ENCODE measurements at places on chromosomes 12 and 14. TPM values are rescaled to one million over a fixed set of nuclear protein-coding genes. Genes with fewer than 3 reads are reported as not detected.

GRCh38 chr14:29927376-29928116 lies at the start of gene PRKD1:
PRKD1 (minus strand) TSS chr14:29927847.
- DNase-seq = no peak

- no peak for DNase-seq
Measured at GRCh38 chr12:121980191-121980891, 41.3 kb upstream of the BCL7A start.

DNA sequence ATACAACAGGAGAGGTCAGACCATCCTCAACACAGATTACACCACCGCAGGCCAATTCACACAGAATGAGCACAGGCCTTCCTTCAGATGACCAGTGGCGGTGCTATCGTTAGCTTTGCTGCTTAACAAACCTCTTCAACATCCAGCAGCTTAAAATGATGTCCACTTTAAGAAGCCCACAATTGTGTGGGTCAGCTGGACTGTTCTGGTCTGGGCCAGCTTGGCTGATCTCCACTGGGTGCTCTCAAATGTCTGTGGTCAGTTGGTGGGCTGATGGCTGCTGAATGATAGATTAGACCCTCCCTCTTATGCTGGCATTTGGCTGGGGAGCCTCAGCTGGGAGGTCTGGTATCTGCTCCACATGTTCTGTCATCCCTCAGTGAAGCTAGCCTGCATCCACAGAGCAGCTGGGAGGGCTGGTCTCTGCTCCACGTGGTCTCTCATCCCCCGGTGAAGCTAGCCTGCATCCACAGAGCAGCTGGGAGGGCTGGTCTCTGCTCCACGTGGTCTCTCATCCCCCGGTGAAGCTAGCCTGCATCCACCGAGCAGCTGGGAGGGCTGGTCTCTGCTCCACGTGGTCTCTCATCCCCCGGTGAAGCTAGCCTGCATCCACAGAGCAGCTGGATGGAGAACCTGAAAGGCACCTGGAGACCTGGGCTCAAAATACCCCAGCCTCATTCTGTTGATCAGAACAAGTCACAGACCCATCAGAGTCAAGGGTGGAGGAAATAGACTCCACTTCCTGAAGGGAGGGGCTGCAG lies 203.6 kb upstream of the DIO3 start:
- DNase-seq = no peak

- DNase-seq = no peak
Measured at GRCh38 chr12:111435661-111436201, 30.0 kb downstream of the SH2B3 start.

GRCh38 chr12:32124637-32125036 lies 18.0 kb downstream of the BICD1 start:
- DNase-seq = no peak

The OVCH1 gene
- total RNA-seq = not detected

The KRT77 gene
- total RNA-seq = not detected

- DNase-seq = no peak
Measured at GRCh38 chr12:2354151-2354991, 301.6 kb downstream of the CACNA1C start.

The EMP1 gene
- total RNA-seq = 3,319 TPM

DNA sequence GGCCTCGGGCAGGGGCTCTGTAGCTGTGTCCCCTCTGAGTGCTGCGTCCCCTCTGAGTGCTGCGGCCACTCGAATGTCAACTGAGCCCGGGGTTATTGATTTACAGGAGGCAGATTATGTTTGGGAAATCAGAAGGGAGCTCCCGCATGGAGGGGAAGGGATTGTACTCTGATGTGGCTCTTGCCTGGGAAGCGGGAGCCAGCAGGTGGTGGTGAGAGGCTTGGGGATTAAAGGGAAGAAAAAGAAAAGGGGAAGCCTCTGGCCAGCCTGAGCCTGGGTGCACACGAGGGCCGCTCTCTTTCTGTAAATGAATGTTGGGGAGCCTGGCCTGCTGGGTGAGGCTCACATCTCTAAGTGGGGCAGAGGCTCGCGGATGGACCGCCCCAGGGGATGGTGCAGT lies 143.7 kb downstream of the AACS start:
- no peak for DNase-seq

GRCh38 chr12:34599530-34600513 lies 577.5 kb downstream of the ALG10 start:
- no peak for DNase-seq

DNA sequence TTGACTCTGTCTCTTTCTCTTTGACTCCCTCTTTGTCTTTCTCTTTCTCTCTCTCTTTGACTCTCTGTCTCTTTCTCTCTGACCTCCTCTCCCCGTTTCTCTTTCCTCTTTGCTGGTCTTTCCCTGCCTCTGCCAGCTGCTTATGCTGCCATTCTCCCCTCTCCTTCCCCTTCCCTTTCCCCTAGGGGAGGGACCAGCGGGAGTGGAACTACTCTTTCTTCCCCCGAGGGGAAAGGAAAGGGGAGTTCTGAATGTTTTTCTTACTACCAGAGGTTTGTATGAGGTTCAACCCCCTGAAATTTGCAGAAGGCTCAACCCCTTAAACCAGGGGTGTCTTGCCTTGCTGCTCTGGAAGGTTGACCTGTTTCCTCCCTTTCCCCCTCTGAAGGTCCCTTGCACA lies 24.7 kb upstream of the RNASE1 start:
- no peak for DNase-seq

- DNase-seq = no peak
Measured at GRCh38 chr12:15763328-15763727, 25.9 kb downstream of the EPS8 start.

The NRIP2 gene
- total RNA-seq = 0.38 TPM

DNA sequence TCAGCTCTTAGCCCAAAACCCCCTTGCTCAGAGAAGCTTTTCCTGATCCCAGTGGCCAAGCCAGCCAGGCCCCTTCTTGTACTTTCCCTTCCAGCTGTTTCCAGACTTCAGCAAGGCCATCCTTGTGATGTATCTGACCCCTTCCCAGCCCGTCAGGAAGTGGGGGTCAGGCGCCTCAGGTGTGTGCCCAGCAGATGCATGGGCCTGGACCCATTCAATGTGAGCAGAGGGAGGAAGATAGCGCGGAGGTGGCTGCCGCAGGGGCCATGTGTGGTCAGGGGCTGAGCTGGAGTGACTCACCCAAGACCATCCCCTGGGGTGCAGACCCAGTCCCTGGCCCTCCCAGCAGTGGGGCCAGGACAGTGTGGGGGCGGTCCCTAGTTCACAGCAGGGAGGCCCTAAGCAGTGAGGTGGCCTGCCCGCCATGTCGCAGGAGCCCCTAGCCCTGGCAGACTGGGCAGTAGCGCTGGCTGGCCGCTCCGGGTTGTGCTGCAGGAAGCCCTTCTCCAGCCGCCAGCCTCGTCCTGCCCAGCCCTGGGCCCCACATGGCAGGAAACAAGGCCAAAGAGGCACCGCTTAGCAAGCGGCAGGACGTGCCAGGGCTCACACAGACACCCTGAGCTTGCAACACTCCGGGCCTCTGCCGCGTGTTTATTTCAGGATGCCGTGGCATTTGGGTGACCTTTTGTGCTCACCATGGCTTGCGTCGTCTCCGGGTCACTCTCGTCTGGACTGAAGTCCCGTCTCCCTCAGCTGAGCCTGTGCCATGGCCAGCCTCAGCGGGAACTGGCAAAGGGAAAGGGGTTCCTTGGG lies 12.0 kb downstream of the ADSS1 start:
- no peak for DNase-seq

DNA sequence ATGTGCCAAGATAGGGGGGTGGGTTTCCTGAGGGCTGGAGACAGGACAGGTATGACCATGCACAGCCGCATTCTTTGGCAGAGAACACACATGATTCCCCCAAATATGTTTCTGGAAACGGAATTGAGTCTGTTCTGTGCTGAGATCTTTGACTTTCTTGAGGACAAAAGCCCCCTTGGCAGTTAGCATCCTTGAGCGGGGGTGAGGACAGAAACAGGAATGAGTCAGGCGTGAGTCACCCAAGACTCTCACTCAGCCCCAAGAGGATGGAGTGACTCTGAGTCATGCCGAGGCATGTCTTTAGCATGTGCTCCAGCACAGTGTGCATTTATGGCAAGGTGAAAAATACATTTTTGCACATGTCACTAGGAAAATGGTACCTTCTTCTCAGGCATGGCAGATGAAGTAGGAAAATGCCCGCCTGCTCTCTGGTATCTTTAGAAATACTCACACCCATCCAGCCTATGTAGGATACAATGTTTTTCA lies 52.1 kb downstream of the DAD1 start:
- no peak for DNase-seq

DNA sequence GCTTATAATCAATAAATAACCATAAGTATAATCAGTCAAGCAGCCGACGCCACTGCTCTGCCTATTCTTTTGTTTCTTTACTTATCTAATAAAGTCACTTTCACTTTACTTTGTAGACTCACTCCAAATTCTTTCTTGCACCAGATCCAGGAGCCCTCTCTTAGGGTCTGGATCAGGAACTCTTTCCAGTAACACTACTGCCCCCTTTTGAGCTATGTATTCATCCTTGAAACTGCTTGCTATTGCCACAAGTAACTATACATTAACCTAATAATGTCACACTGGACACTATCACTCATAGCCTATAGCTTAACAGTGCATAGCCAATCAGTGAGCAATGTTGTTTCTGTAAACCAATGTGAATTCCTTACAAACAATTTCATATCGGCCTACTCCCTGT lies 2.8 kb upstream of the NID2 start:
- DNase-seq = no peak

DNA sequence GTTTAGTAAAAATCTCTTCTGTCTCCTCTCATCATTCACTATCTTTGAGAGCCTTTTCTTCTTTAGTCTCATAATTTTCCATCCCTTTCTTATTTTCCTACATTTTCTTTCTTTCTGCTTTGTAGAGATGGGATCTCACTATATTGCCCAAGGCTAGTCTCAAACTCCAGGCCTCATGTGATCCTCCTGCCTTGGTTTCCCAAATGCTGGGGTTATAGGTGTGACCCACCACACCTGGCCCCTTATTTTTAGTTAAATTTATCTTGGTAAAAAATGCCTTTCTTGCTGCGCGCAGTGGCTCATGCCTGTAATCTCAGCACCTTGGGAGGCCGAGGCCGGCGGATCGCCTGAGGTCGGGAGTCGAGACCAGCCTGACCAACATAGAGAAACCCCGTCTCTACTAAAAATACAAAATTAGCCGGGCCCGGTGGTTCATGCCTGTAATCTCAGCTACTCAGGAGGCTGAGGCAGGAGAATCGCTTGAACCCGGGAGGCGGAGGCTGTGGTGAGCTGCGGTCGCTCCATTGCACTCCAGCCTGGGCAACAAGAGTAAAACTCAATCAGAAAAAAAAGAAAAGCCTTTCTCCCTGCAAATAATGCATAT lies 996 bp downstream of the SLC2A3 start:
- no peak for DNase-seq

The FAIM2 gene
- total RNA-seq = 2.9 TPM

DNA sequence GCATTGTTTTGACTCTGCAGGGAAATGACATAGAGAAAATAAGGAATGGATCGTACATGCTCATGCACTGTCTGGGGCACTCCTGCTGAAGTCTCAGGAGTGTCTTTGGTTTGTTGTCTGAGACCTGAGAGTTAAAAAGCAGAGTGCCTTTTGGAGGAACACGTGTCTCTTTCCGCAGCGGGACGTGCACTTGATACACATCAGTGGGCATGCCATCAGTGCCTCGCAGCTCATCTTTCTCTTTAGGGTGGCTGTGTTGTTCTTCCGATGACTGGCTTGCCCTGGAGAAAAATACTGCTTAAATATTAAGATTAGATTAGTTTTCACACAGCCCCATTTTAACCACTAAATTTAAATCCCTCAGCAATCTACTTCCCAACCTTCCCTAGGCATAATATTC lies 835.9 kb downstream of the DIO2 start:
- DNase-seq = no peak

- no peak for DNase-seq
Measured at GRCh38 chr14:55221968-55222367, 30.6 kb upstream of the DLGAP5 start.

DNA sequence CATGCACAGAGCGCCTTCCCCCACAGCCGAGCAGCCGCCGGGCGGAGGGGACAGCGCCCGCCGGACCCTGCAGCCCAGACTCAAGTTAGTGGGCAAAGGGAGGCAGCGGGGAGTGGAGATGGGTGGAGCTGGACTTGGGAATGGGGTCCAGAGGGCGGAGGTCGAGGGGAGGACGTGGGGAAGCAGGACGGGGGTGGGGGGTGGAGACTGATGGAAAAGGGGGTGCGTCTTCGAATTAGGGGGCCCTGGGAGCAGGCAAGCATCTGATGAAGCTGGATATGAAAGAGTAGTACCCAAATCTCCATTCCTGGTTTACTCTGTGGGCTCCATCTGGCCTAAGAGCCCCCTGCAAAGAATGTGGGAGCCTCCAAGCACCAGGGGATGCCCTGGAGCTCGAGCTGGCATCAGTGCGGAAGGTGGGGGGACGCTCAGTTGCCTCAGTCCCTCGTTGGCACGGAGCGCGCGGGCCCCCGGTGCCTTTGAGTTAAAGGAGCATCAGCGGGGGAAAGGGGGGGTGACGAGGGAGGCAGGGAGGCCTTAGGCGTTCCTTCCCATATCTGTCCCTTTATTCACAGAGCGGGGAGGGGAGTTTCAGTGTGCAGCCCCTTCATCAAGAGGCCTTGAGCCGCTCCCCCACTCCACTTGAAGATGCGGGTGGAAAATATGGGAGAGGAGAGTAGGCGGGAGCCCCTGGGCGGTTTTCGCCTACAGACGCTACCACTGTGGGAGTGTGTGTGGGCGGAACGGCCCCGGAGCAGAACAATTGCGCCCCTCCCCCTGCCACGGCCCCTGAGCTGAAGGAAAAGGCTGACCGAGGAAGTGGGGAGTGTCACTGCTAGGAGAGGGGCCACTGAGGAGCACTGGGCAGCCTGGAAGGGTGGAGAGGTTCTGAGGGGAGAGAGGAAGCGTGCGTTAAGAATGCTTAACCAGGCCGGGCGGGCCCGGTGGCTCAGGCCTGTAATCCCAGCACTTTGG lies 644 bp downstream of the NAB2 start:
- DNase-seq = no peak

DNA sequence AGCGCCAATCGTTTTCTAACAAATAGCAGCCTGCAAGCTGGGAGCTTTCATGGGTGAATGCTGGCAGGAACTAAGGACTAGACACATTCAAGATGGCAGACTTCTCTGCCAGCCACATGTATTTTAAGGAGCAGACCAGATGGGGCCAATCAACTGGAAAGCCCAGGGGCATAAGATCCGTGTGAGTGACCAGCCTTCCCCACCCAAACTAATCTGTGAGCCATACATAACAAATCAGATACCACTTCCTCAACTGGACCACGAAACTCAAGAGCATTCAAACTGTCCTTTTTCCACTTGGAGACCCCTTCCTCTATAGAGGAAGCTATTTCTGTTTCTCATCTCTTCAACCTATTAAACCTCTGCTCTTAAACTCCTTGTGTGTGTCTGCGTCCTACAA lies 9.7 kb downstream of the TCL1B start:
- DNase-seq = no peak

GRCh38 chr14:93978735-93979134 lies 2.4 kb upstream of the ASB2 start:
- DNase-seq = no peak

GRCh38 chr12:70246580-70246979 lies 3.3 kb downstream of the CNOT2 start:
- DNase-seq = no peak

GRCh38 chr12:131221061-131221956 lies 267.6 kb downstream of the ADGRD1 start:
- no peak for DNase-seq

DNA sequence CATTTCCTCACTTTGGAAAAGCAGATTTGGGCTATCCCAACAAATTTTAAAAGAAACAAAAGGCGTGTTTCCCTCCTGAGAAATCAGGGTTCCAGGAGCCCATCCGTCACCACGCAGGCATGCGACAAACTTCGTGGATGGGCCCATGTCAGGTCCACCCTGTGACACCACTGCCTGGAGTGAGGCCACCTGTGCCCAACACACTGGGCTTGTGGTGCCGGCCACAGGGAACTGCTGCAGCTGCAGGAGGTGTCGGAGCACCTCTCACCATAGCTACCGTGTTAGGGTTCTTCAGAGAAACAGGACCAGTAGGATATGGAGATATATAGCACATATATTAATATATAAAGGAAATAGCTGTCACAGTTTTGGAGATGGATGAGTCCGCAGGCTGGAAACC lies 53.0 kb upstream of the BCL11B start:
- no peak for DNase-seq
